ENCODE measurements at places on chromosomes 12 and 14. TPM values are rescaled to one million over a fixed set of nuclear protein-coding genes. Genes with fewer than 3 reads are reported as not detected.

PLBD1 gene
- polyA plus RNA-seq: 39.0 TPM

DNA sequence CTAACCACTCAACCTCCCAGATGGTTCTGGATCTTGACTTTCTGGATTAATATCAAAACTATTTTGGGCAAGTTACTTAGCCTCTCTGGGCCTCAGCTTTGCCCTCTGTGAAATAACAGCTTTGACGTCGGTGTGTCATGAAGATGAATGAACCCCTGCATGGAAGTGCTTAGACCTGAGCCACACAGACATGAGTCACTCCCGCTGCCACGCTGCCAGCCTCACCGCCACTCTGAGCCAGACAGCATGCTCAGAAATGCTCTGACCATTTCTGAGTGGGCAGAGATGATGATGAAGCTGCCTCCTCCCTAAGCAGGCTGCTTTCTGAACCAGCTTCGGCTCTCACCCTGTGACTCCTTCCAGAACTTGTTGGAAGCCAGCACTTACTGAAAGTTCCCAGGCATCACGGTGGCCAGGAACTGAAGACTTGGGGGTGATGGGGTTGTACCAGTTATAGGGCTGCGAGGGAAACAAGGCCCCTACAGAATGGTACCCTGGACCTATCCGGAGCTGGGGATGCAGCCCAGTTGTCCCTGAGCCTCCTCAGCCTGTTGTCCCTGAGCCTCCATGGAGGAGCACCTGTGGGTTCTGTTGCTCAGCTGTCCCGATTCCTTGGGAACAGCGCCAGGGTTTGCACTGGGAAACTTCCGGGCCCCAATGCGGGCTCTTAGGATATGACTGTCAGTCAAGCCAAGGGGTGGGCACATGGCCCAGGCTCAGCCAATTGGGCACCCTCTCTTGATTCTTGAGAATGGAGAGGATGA lies 2.0 kb upstream of the CCDC197 start:
- DNase-seq: no peak

DNA sequence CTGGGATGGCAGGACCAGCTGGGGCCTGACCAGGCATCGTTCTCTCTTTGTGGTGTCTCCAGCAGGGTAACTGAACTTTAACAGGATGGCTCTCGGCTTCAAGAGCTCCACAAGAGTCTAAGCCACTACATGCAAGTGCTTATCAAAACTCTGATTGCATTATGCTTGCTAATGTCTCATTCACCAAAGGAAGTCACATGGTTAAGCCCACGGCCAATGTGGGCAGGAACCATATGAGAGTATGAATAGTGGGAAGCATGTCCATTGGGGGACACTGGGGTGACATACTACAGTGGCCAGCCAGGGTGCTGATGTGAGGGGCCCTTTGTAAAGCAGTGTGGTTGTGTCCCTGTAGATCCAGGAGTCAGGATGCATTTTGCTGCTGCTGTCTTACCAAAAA lies 35.0 kb upstream of the KCNA5 start:
- DNase-seq: no peak

DNA sequence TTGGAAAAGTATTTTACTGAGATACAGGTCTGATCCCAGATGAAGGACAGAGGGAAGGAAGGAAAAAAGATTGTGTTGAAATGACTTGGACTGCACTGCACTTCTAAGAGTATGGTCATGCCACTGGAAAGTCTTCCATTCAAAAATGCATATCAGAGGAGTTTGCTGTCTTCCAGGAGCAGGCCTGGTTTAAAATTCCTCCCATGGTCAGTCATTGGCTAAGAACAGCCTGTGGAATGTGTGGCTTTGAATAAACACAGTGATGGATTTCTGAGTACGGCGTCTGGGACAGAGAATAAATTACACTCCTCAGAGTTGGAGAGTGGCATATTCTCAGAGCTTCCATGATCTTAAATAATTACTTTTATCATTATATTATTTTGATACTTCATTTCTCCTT lies 245.8 kb upstream of the PDZRN4 start:
- DNase-seq: no peak

- no peak for DNase-seq
Observed at GRCh38 chr14:75724414-75725204, 63.6 kb downstream of the TTLL5 start.

ENDOU gene
- polyA plus RNA-seq: 0.31 TPM

GRCh38 chr12:29519585-29520182 lies 22.2 kb upstream of the OVCH1 start:
- DNase-seq: peak; percentile 41

WNT1 gene
- polyA plus RNA-seq: not detected

DNA sequence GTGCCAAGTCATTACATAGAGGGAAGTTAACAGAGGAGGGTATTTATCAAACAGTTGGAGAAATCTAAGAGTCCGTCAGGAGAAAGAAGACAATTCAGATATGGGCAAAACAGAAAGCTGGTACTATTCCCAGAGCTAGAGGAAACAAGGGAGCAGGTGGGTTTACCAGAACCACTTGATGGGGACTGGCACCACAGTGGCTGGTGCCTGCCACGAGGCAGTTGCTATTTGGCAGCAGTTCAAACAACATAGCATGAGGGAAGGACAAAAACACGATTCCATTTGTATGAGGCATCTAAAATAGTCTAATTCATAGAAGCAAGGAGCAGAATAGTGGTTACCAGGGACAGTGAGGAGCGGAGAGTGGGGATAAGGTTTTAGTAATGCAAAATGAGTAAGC lies 24.6 kb upstream of the KLRD1 start:
- DNase-seq: no peak

RTN1 gene
- polyA plus RNA-seq: 4.1 TPM

PZP gene
- 0.55 TPM for polyA plus RNA-seq

- no peak for DNase-seq
Observed at GRCh38 chr14:29310757-29311156, 544.2 kb downstream of the FOXG1 start.

COX8C gene
- polyA plus RNA-seq: 0.35 TPM

- peak; percentile 4 for DNase-seq
Observed at GRCh38 chr12:16939871-16940306, 333.9 kb upstream of the LMO3 start.

ACVR1B gene
- 58.2 TPM for polyA plus RNA-seq

DNA sequence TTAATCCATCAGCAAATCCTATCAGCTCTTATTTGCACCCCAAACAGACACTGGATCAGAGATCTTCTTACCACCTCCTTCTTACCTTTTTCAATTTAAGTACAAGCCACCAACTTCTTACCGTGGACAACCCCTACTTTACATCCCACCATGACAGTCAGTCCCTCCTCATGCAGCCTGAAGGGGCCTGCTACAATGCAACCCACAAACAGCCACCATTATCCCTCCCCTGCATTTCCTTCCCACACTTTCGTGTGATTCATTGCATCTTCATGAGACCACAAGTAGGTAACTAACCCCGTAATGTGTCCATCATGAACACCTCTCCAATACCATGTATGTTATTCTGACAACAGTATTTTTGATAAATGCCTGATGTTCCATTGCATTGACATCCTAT lies 108.6 kb downstream of the BCL11B start:
- DNase-seq: no peak

DNA sequence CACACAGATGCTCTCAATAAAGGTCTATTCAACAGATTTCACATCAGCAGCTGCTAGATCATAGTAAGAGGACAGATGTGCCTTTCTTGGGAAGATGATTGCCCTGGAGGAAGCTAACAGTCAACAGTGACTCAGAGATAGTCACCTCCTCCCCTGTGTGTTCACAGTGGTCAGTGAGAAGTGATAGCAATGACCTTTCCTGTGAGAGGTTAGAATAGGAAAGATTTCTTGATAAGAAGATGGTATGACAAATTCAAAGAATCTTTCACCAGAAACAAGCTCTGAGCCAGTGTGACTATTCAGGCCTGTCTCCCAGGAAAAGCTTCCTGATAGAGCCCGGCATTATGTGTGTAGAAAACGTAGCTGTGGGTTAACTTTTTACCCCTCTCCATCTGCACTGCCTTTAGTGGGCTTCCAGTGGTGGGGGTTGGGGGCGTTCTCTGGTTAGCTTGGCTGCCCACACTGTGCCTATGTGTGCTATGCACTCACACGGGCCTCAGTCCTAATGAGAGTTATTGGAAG lies 66.4 kb upstream of the ARHGAP5 start:
- no peak for DNase-seq

SDR9C7 gene
- 0.10 TPM for polyA plus RNA-seq

BAZ2A gene
- 97.5 TPM for polyA plus RNA-seq

- DNase-seq: no peak
Observed at GRCh38 chr12:102053062-102053349, 8.8 kb downstream of the WASHC3 start.

DNA sequence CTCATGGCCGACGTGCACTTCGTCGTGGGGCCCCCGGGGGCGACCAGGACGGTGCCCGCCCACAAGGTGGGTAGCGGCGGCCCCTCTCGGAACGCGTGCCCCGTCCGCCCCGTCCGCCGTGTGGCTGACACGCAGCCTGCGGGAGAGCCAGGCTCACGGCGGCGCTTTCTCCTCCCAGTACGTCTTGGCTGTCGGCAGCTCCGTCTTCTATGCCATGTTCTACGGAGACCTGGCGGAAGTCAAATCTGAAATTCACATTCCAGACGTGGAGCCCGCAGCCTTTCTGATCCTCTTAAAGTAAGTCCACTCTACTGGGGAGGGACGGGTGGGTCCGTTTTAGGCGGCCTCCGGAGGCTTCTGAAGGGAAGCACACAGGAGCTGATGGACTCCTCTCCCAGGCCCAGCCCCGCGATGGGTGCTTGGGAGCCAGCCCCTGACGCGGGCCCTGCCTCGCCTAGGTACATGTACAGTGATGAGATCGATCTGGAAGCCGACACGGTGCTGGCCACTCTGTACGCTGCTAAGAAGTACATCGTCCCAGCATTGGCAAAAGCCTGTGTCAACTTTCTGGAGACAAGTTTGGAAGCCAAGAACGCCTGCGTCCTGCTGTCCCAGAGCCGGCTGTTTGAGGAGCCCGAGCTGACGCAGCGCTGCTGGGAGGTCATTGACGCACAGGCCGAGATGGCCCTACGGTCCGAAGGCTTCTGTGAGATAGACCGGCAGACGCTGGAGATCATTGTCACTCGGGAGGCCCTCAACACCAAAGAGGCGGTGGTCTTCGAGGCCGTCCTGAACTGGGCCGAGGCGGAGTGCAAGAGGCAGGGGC lies 1.1 kb downstream of the BTBD6 start:
- no peak for DNase-seq

GRCh38 chr12:44771485-44772021 lies 104.6 kb downstream of the NELL2 start:
- DNase-seq: no peak

DNA sequence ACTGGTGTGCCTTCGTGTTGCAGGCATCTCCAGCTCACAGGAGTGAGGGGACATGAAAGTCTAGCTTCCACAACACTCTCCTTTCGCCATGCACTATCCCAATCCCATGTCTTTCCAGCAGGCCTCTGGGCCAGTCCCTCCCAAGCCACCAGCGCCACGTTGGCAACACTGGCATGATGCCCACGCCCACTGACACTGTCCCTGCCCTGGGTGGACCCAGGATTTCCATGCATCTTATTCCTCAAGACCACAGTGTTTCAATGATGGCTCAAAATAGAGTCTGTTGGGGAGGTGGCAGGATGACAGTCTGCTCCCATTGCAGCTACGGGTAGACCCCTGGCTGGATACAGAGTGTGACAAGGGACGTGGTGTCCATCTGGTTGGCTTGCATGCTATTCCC lies 2.3 kb downstream of the SP7 start:
- DNase-seq: no peak

DNA sequence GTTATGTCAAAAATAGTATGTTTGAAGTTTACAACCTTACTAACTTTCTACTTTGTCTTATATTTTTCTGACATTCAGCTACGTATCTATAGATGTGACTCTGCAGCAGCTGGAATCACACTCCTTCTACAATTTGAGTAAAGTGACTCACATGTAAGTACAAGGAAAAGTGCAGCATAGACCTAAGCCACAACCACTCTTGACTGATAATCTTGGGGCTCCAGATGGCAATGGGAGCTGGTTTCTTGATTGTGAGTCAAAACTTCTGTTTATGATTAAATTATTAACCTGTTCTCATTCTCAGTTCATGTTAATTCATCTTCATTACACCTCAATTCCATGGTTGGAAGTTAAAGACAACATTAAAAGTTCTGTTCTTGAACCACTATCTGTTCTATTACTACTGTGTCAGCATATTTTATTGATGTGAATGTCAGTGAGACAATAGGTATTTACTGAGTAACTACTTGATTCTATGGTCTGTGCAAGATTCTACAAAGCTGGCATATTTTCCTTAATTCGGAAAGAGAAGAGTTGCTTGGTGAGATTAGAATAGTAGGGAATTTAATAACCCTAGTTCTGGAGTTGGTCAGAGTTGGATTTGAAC lies 112.9 kb downstream of the TSHR start:
- no peak for DNase-seq

- DNase-seq: no peak
Observed at GRCh38 chr14:80575763-80576162, 364.5 kb upstream of the DIO2 start.

- no peak for DNase-seq
Observed at GRCh38 chr12:43740511-43741100, 18.0 kb downstream of the PUS7L start.

DNA sequence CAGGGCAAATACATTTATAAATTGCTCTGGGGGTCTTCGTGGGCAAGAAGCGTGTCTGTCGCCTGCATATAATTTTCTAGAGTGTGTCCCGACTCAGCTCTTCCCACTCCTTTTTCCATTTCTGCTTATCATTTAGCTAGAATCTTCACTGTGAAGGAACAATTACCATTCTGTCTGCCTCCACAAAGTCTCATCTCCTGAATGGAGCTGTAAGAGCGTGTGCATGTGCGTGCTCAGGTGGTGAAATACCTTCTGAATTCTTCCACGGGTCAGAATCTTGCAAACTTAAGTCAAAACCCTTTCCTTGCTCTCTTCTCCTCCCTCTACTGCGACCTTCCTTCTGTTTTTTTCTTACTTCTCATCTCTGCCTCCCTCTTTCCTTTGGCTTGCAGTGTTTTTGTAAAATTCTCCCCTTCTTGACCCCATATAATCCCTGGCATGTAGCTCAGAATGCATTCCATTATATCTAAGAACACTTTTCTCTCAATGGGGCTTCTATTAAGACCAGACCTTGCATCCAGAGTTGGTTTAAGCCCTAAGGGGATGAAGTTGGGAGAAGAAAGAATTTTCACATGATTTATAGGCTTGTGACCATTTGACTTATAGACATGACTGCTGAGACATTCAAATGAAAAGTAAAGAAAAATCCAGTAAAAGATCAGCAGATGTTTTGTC lies 25.0 kb upstream of the GSG1 start:
- no peak for DNase-seq

- no peak for DNase-seq
Observed at GRCh38 chr14:98144964-98145363, 1127.0 kb downstream of the BCL11B start.

BMP4 gene
- polyA plus RNA-seq: 51.9 TPM

Data from left renal cortex interstitium (tissue), 4 donors.